Right cardiac atrium (tissue), 5 donors: ENCODE measurements at places on chromosomes 4 and X. TPM values are rescaled to one million over a fixed set of nuclear protein-coding genes. Genes with fewer than 3 reads are reported as not detected.

TLR2 gene
- total RNA-seq: 15.1 TPM

DNA sequence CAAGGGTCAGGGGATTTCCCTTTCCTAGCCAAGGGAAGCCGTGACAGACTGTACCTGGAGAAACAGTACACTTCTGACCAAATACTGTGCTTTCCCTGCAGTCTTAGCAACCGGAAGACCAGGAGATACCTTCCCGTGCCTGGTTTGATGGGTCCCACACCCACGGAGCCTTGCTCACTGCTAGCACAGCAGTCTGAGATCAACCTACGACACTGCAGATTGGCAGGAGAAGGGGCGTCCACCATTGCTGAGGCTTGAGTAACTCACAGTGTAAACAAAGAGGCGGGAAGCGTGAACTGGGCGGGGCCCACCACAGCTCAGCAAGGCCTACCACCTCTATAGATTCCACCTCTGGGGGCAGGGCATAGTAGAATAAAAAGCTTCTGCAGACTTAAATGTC, 48.7 kb upstream of the SRD5A3 start:
- no peak for DNase-seq

DNA sequence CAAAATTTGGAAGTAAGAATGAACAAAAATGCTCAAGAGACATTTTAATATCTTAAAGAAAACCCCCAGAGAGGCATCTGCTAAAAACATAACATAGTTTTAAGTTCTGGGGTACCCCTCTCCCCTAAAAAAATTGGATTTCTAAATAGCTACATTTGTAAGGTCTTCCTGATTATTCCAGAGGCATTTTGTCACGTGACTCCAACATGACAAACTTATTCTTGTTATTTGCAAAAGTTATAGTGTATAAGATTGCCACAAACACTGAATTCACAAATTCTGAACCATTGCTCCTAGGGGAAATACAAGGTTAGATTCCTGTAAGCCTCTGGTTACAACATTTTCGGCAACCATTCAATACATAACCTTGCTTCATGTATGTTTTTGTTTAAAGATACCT, 73.4 kb downstream of the COL25A1 start:
- DNase-seq: no peak

SUPT20HL2 gene
- not detected for total RNA-seq

- DNase-seq: no peak
These were observed 26.2 kb downstream of the SYAP1 start for GRCh38 chrX:16745659-16746058.

DNA sequence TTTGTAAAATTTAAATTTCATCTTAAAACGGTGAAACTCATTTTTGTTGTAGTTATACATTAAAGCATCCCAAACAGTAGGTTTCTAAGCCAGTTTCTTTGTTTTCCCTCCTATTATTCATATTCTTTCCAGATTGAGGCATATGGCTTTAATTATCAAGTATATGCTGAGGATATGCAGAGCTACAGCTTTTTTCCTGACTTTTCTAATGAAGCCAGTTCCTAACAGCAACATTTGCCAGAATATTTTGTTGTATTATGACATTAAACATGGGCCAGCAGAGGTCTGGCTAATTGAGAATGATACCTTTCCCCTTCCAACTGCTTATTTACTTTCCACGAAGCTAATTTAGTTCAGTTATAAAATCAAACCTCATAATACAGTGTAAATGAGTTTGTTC, 75.3 kb downstream of the SLIT2 start:
- no peak for DNase-seq

- DNase-seq: no peak
These were observed 50.0 kb downstream of the LGI2 start for GRCh38 chr4:24980740-24981139.

- DNase-seq: no peak
These were observed 15.3 kb downstream of the NOP14 start for GRCh38 chr4:2947926-2948325.

NUDT10 gene
- 0.17 TPM for total RNA-seq

CENPE gene
- total RNA-seq: 0.56 TPM

GRCh38 chr4:117429061-117429460, 343.7 kb upstream of the TRAM1L1 start:
- peak; percentile 28 for DNase-seq

FAT4 gene
- total RNA-seq: 13.2 TPM

DNA sequence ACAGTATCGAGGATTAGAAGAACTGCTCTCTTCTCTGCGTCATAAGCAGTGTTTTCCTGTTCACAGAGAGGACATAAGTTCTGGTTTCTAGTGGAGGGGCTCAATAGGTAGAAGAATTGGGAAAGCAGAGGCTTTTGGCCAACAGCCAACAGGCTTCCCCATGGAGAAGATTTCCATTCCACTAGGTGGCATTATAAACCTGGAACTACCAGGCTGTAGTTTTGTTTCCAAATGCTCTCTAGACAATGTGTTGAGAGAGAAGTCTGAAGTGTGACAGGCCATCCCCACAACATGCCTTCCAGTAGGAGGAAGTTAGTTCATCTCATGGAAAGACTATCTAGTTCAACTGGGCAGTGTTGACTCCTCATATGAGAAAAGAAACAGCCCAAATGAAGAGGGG, 63.8 kb upstream of the ANXA10 start:
- no peak for DNase-seq

LRCH2 gene
- 5.7 TPM for total RNA-seq
